ENCODE measurements at places on chromosomes 3 and 15.

- no peak for DNase-seq
Measured at GRCh38 chr3:34782871-34783270, 856.5 kb upstream of the ARPP21 start.

GRCh38 chr3:135258916-135259315 lies 463.9 kb downstream of the EPHB1 start:
- no peak for DNase-seq

DNA sequence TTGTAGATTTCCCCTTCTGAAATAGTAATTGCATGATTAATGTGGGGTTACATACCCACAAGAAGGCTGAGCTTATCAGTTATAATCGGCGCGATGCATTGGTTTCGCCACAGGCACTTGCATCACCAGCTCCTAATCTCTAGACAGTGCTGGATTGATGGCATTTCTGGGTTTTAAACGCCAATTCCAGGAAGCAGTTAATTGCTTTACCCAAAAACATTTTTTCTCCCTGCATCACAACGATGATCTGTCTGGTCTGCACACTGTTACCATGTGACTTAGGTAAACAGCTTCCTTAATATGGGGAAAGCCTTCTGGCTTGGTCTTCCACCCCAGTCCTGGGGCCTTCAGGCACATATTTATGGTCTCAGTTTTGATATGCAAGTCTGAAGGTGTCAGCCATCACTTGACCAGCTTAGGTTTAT lies 70.0 kb upstream of the HEG1 start:
- no peak for DNase-seq

- no peak for DNase-seq
Measured at GRCh38 chr3:97235611-97236315, 421.4 kb downstream of the EPHA6 start.

- DNase-seq = no peak
Measured at GRCh38 chr3:123431658-123432324, 17.1 kb downstream of the ADCY5 start.

GRCh38 chr15:67117370-67117769 lies 52.0 kb downstream of the SMAD3 start:
- DNase-seq = no peak

DNA sequence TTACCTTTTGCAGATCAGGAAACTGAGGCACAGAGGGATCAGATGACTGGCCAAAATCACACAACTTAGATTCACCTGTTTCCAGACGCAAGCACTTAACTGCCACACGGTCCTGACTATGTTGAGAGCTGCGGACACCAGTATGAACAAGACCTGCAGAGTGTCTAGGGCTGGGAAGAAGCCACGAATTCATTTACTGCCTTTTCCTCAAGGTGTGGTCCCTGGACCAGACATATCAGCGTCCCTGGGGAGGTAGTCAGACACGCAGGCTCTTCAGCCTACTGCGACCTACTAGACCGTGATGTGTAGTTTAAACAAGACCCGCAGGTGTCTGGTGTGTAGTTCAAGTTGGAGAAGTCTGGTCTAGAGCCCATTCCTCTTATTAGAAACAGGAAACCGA lies 541 bp upstream of the SLC6A11 start:
- no peak for DNase-seq

GRCh38 chr3:14042680-14043079 lies 82.0 kb downstream of the CHCHD4 start:
- no peak for DNase-seq

GRCh38 chr15:63888823-63889222 lies 55.1 kb upstream of the HERC1 start:
- no peak for DNase-seq

Data from T-helper 17 cell (primary cell).